ENCODE measurements at places on chromosomes 1 and 21.

- DNase-seq: no peak
Observed at GRCh38 chr1:207205614-207206061, 101.6 kb downstream of the C4BPA start.

GRCh38 chr21:42521384-42521783, 7.7 kb downstream of the SLC37A1 start:
- no peak for DNase-seq

- DNase-seq: peak; percentile 64
Observed at GRCh38 chr1:203117611-203118575, 9.6 kb upstream of the ADORA1 start.

GRCh38 chr1:203663821-203664220, 37.2 kb downstream of the ATP2B4 start:
- no peak for DNase-seq

DNA sequence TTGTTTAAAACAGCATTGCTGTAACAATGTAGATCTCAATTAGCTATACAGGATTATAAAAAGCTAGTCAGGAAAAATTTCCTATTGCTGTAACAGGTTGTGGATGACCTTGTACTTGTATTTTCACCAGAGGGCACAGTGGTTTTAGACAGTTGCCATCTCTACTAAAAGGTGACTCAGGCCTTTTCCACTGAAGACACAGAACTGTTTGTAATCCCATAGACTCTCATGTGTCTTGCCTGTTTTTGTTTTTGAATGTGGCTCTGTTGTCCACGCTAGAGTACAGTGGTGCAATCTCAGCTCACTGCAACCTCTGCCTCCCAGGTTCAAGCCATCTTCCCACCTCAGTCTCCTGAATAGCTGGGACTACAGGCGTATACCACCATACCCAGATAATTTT, 5.9 kb downstream of the MTFR1L start:
- DNase-seq: no peak

- no peak for DNase-seq
Observed at GRCh38 chr1:205811660-205812059, 1.3 kb downstream of the SLC41A1 start.

- no peak for DNase-seq
Observed at GRCh38 chr1:57411262-57411661, 12.6 kb downstream of the DAB1 start.

- peak; percentile 67 for DNase-seq
Observed at GRCh38 chr1:152188673-152189591, 29.9 kb upstream of the RPTN start.

DNA sequence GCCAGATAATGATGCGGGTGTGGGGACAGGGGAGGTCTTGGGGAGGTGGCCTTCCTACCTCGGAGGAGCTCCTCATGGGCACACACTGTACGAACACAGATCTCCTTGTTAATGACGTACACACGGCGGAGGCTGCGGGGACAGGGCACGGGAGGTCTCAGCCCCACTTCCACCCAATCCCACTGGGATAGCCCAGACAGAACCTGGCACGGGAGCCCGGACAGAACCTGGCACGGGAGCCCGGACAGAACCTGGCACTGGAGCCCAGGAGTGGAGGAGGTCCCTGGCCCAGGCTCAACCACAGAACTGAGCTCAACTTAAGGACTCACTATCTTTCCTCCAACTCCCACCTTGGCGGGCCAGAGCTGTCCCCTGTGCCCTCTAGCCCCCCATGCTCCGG, 5.2 kb downstream of the MFAP2 start:
- no peak for DNase-seq

GRCh38 chr1:187092104-187092503, 263.4 kb downstream of the PLA2G4A start:
- no peak for DNase-seq

DNA sequence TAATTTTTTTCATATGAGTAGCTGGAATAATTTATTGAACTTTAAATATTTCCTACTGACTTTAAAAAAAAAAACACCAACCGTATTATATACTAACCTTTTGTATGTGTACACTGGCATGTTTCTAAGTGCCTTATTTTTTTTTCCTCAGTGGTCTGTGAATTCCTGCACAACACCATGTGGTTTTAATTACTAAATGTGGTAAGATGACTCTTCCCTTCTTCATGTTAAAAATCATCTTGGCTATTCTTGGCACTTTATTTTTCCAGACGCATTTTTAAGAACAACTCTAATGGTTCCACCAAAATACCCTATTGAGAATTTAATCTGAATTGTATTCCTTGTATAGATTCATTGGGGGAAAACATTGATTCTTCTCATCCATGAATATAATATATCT, 28.4 kb downstream of the PPP2R5A start:
- no peak for DNase-seq

DNA sequence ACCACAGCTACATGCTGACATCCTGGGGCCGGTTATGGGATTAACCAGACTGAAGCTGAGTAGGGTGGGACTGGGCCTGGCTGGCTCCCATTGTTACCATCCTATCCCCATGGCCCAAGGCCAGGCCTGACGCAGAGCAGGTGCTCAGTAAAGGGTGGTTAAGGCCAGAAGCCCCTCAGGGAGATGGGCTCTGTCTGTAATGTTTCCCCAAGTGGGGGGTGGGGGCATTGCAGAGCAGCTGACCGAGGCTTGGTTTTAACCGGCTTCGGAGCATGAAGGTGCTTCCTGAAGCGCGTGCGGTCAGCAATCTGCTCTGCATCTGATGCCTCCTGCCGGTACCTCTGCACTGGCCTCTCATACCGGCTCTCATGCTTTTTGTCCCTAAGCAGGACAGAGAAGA, 83.4 kb upstream of the ACTL8 start:
- DNase-seq: no peak

GRCh38 chr1:79657951-79658658, 651.6 kb upstream of the ADGRL4 start:
- no peak for DNase-seq

GRCh38 chr1:40478276-40478675, 1.2 kb downstream of the ZFP69 start:
- no peak for DNase-seq

- no peak for DNase-seq
Observed at GRCh38 chr1:96313216-96313615, 408.4 kb upstream of the PTBP2 start.

- DNase-seq: no peak
Observed at GRCh38 chr1:90313778-90314177, 318.9 kb downstream of the ZNF326 start.

DNA sequence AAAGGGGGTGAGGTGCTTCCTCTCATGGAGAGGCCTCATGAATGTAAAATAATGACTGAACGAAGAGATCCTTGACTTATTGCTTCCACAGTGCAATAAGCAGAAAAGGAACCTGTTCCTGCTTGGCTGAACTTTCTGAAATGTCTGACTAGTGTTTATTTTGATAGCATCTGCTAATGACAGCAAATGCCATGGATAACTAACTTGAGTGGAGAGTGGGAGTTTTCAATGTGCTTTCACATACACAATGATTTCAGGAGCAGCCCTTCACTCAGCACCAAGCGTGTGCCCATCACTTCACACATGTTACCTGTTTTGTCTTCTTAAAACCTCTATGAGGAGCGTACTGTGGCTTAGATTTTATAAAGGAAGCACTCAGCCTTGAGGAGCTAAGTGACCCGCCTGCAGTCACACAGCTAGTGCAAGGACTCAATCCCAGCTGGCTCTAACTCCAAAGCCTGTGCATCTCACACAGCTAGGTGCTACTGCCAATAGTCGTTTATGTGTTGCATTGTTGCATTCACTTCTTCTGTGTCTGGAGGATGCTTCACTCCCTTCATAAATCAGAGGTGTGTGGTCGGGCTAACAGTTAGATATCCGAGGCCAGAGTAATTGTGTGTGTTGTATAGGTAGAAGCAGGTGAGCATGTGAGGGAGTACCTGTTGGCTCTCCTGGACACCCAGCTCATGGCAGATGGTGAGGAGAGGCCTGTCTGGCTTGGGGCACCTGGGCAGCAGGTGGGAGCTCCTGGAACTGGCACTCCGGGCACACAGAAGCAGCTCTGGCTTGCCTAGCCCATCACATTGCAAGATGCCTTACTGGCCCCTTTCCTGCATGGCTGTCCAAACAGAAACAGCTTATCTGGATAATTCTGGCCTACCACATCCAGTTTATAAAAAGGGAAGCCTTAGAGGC, 12.8 kb downstream of the CASQ2 start:
- DNase-seq: peak; percentile 54

- no peak for DNase-seq
Observed at GRCh38 chr1:58575551-58576324, 1.3 kb downstream of the TACSTD2 start.

DNA sequence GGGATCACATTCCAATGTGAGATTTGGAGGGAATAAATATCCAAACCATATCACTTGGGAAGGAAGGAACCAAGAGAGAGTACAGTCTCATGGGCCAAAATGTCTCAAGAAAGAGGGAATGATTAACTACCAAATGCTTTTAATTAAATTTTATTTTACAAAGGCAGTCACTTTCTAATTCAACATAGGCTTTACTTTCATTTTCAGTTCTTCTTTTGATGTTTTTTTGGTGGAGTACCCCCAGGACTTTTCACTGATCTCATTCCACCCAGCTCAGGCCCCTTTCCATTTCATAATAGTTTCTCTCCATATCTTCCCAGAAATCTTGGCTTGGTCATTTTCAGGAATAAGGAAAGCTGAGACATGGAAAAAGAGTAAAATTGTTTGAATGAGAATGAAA, 5.1 kb upstream of the SLAMF7 start:
- DNase-seq: no peak

- DNase-seq: no peak
Observed at GRCh38 chr1:31765516-31765915, 1.4 kb upstream of the ADGRB2 start.

- no peak for DNase-seq
Observed at GRCh38 chr1:54153535-54154439, 987 bp upstream of the CDCP2 start.

GRCh38 chr21:14119038-14119437, 91.7 kb downstream of the LIPI start:
- DNase-seq: no peak

- no peak for DNase-seq
Observed at GRCh38 chr1:183764981-183765380, 39.9 kb upstream of the RGL1 start.

- no peak for DNase-seq
Observed at GRCh38 chr1:221097479-221098281, 218.4 kb downstream of the HLX start.

GRCh38 chr1:119160866-119161265, 20.4 kb upstream of the WARS2 start:
- DNase-seq: no peak

GRCh38 chr21:25501996-25502665, 105.2 kb downstream of the MRPL39 start:
- DNase-seq: no peak

GRCh38 chr1:151846686-151847237, 6.8 kb downstream of the THEM5 start:
- no peak for DNase-seq

DNA sequence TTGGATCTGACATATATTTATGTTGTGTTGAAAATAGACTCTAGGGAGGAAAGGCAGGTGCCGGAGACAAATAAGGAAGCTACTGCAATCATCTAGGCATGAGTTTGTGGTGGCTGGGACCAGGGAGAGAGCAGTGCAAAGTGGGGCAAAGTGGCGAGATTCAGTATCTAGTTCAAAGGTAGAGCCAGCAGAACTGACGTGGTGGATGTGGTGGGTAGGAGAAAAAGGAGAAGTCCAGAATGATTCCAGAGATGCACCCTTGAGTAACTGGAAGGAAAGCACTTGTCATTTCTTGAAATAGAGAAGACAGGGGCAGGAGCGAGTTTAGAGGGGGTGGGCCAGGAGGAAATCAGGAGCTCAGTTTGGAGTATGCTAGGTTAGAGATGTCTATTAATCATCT, 275.2 kb downstream of the KAZN start:
- no peak for DNase-seq

- peak; percentile 70 for DNase-seq
Observed at GRCh38 chr1:165235155-165235776, 121.2 kb downstream of the LMX1A start.

GRCh38 chr1:31387612-31388011, 14.7 kb upstream of the FABP3 start:
- no peak for DNase-seq

- DNase-seq: no peak
Observed at GRCh38 chr1:4653328-4653660, 1.1 kb upstream of the AJAP1 start.

DNA sequence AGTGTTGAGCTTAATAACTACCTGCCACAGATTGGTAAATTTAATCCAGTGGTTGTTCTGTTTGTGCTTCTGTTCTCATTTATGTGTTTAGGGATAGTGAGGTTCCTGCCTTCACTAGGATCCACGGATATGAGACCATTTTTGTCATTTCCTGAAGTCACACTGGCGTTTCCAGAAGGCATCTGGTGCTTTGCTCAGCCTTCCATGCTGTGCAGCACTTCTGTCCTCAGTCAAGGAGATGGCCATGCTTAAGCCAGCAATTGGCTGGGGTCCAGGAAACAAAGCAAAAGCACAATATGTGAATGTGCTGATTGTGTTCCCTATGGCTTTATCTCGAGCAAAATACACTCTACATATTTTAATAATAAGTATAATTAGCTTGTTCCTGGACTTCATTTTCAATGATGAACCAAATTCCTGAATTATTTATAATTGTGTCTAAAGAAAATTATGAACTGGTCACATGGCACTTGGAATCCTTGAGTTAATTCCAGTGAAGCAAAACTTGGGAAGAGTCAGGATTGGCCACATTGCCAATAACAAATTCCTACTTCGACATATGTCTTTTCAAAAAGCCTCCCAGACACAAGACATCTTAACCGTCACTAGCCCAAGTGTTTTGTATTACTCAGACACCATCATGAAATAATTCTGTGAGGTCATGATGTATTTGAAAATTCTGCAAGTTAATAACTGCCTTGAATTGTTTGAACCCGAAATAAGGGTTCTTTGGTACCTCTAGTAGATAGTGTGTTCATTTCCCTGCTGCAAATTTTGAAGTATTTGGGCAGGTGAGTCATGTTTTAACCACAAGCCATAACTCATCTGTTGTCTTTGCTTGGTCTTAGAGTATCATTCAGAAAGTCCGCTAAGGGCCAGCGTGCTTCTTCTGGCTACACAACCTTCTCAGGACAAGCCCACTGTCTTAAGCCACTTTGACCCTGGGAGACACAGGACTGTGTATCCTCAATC, 412.4 kb downstream of the DISC1 start:
- no peak for DNase-seq

DNA sequence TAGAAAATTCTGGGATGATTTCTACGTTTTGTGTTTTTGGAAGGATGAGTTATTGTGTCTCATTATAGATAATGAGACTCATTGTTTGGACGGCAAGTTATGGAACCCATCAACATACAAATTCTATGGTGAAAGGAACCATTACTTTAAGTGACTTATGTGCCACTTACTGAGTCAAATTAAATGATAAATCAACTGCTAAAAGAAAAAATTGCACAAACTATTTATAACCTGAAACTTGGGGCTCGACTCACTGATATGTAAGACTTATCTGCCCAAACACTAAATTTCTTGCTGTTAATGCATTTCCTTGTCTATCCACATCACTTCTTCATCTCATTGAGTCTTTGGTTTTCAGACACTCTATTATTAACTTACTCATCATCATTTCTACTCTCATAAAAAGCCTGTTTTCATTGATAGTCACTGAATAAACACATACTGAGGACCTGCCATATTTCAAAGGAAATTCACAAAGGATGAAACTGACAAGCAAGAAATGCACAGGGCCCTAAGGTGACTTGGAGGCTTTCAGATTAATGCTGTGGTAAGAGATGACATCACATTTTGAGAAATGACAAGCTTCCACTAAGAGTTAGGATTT, 872.7 kb upstream of the ADAMTS5 start:
- DNase-seq: no peak

All from right kidney (tissue), 9 donors.